Right ventricle myocardium inferior (tissue), 1 donor: ENCODE measurements at places on chromosomes 16 and 17.

DNA sequence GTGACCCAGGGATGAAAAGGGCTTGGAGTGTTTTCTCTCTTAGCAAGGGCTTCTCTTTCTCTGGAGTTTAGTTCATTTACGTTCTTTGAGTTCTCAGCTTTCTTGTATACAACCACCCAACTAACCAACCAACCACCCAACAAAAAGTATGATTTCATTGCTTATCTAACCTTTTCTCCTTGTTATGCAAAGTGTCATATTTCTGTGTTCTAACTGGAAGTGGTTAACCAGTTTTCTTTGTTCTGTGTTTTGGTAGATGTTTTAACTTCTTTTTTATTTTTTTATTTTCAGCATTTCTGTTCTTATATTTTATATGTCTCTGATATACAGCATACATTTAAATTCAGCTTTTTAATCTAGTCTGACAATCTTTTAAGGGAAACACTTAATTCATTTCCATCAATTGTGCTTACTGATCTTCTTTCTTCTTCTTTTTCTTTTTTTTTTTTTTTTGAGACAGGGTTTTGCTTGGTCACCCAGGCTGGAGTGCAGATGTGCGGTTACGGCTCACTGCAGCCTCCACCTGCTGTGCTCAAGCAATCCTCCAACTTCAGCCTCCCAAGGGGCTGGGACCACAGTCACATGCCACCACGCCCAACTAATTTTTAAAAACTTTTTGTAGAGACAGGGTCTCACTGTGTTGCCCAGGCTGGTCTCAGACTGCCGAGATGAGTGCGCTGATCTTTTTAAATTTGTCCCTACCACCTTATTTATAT, 29.6 kb downstream of the NLK start:
- no peak for DNase-seq

DNA sequence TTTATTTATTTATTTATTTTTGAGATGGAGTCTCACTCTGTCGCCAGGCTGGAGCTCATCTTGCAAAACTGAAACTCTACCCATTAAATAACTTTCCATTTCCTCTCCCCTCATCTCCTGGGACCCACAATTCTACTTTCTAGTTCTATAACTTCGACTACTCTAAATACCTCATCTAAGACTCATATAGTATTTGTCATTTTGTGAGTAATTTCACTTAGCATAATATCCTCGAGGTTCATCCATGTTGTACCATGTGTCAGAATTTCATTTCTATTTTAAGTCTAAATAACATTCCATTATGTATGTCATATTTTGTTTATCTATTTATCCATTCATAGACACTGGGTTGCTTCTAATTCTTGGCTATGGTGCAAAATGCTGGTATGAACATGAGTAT, 5.1 kb upstream of the NT5M start:
- no peak for DNase-seq

GRCh38 chr16:83586036-83586435, 221.7 kb upstream of the HSBP1 start:
- no peak for DNase-seq

GRCh38 chr17:17018021-17018441, 24.2 kb upstream of the MPRIP start:
- DNase-seq, result no peak

DNA sequence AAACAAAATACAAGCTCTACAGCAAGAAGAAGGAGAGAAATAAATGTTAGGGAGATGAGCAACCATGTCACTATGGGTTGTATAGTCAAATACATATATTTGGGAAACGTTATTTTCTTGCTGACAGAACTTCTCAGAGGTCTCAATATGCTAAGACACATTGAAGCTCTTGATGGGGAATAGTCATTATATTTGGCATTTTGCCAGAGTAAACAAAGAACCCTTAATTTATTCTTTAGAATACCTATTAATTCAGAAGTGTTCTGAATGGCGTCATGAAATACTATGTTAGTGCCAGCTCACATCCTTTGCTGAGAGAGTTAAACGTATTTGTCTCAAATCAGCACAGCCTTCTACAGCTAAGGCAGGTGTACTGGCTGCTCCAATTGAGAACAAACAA, 458.9 kb downstream of the CDH13 start:
- DNase-seq, result no peak
